Stimulated activated CD8-positive, alpha-beta memory T cell treated with anti-CD3 and anti-CD28 coated beads, Interleukin-4, amount 100 ng/mL, for 1 hour (primary cell): ENCODE measurements at places on chromosomes 5 and 9.

GRCh38 chr5:180153991-180154390, 55.0 kb downstream of the RASGEF1C start:
- no peak for DNase-seq

GRCh38 chr5:173781432-173781815, 106.7 kb upstream of the CPEB4 start:
- no peak for DNase-seq

- DNase-seq: no peak
Measured at GRCh38 chr5:146717951-146718350, 160.6 kb downstream of the PPP2R2B start.

- DNase-seq: no peak
Measured at GRCh38 chr9:32867026-32867425, 83.7 kb downstream of the TMEM215 start.
